NCI-H2081 treated with DMSO at 0.1 percent for 48 hours (cell line): ENCODE measurements at places on chromosomes 4 and X.

GRCh38 chr4:171812665-171813525 is at the start of gene GALNTL6:
Gene GALNTL6 (plus strand): TSS chr4:171813404.
- DNase-seq = no peak

DNA sequence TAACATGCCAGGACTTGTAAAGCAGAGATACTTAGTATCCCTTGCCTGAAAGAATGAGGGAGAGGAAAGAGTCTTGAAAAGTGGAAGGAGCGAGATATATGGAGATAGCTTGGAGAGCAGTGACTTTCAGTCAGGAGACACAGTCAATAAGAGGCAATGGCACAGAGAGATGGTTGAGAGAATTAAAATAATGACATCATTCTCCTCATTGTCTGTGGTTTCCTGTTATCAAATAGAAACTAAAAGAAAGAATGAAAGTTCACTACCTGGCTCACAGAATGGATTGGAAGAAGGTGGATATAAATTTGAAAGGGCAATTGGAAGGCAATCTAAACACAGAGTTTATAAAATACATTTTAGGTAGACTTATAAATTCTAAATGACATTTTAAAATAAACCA is 760.2 kb upstream of the AADAT start:
- DNase-seq = no peak

- DNase-seq = no peak
Observed at GRCh38 chr4:7890635-7891393, 48.8 kb downstream of the AFAP1 start.

DNA sequence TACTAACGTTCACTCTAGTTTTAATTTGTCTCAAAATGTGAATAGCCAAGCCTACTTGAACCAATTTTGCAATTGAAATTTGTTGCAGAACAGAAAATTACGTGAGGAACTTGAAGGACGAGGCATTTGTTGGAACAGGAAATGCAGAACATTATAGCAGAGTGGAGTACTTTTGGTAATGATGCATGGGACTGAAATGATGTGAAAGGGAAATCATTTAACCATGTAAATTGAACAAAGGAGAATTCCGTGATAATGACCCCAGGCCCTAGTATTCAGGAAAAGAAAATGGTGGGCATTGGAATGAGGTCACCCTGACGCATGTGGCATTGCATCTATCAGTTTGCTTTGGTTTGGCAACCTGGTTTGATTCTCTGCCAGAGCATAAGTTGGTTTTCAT is 44.9 kb upstream of the BEND4 start:
- no peak for DNase-seq
